Stimulated activated naive B cell treated with anti-CD40 and anti-IgM and Interleukin-4, amounts not matched to agents 10 μg/mL and 1 μg/mL and 100 μg/mL, for 72 hours (primary cell): ENCODE measurements at places on chromosomes 1 and 21.
A peak's percentile ranks its signal among the peaks of the same experiment; 100 is the strongest.

GRCh38 chr1:235939480-235939775, 72.7 kb upstream of the LYST start:
- peaks cover 11% of the 10 kb centered on the region for H3K36me3 ChIP-seq
- H3K27me3 ChIP-seq: no peaks in the 10 kb centered on the region
- peak overlapping the region; percentile 28 for H3K4me3 ChIP-seq
- peak overlapping the region; percentile 83 for H3K27ac ChIP-seq

DNA sequence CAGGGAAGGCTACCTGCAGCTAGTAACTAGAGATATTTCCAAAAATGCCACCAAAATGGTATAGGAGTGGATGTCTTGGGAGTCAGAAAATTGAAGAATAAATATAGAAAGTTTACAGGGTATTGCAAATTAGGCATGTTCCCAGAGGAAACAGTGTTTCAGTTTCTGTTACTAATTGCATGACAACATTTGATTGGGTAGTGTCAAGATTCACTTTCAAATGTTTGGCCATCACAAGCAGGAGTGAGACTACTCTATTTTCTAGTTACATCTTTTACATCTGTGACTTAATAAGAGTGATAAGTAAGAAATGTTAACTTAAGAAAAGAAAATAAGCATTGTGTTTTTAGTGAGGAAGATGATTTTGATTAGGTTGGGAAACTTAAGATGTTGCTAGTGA, 30.2 kb downstream of the AMY1C start:
- H3K4me1 ChIP-seq: peaks cover 8% of the 10 kb centered on the region
- no peaks in the 10 kb centered on the region for H3K36me3 ChIP-seq
- no peaks in the 10 kb centered on the region for H3K27me3 ChIP-seq
- DNase-seq: no peak

DNA sequence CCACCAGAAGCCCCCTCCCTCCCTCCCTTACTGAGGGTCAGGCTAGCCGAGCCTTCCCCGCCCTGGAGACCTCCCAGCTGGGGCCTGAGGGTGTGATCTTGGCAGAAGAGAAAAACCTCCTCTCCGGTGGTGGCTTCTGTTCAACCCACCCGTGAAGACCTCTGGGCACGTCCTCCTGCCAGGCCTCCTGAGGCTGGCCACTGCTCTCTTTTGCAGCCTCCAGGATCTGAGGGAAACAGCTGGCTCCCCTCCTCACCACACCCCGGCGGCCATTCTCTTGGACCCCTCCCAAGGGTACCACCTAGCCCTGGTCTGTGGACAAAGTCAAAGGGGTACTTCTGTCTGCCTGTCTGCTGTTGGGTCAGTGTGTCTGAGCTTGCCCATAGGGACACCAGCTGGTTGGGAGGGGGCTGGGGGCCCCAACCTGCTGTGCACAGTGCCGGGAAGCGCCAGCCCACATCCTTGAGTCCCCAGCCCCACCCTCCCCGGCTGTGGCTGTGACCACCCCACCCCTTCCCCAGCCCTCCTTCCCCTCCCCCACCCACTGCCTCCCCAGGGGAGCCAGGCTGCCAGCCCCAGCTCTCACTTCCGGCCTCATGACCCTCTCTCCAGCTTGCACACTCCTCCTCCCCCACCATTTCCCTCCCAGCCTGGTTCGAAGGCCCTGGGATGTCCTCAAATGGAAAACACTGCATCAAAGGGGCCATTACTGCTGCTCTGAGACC, 48.1 kb downstream of the AHDC1 start:
- DNase-seq: no peak
- no peaks in the 10 kb centered on the region for H3K27me3 ChIP-seq
- peak overlapping the region; percentile 11 for H3K4me3 ChIP-seq
- peaks cover 11% of the 10 kb centered on the region for H3K36me3 ChIP-seq
- peaks cover 28% of the 10 kb centered on the region for H3K4me1 ChIP-seq
- H3K27ac ChIP-seq: peak overlapping the region; percentile 89

DNA sequence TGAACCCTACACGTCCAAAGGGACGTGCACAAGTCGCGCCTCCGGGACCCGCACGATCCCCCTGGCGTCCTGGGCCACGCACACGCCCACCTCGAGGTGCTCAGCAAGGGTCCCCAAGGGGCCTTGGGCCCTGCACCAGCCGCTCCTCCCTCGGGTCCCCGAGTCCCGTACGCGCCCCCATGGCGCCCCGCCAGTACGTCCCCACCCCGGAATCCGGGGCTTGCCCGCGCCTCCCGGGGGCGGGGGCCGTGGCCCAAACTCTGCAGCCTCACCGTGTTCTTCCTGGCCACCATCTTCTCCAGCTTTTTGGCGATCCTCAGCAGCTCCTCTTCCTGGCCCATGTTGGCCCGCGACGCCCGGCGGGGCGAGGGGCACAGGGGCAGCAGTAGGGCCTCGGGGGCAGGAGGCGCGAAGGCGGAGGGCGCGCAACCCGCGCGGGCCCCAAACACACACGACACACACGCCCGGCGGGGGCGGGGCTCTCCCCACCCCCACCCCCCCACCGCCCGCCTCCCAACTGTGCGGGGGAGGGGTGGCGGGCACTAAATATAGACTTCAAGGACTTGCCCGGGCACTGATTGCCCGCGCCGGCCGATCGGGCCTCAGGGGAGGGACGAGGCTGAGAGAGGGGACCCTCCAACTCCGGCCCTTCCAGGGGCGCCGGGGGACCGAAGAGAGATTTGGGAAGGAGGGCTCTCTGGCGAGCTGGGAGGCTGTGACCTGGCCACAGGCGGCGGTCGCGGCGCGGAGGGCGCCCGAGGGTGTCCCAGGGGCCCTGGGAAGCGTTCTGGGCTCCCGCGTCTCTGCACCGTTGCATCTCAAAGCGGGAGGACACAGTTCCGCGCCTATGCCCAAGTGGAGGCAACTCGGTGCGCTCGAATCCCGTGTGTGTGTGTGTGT, at the start of gene TCEA3:
Gene TCEA3, minus strand, starts transcription at position 456 of the 900 bp plus-strand sequence. Its CDS starts 115 bp downstream, at position 341.
- H3K4me3 ChIP-seq: peak within 1 kb of the TSS; percentile 86
- no peak within 1 kb of the TSS for H3K27ac ChIP-seq
- no peak for DNase-seq
- H3K27me3 ChIP-seq: peaks cover 74% of the 10 kb centered on the region
- no peaks in the 10 kb centered on the region for H3K36me3 ChIP-seq

DNA sequence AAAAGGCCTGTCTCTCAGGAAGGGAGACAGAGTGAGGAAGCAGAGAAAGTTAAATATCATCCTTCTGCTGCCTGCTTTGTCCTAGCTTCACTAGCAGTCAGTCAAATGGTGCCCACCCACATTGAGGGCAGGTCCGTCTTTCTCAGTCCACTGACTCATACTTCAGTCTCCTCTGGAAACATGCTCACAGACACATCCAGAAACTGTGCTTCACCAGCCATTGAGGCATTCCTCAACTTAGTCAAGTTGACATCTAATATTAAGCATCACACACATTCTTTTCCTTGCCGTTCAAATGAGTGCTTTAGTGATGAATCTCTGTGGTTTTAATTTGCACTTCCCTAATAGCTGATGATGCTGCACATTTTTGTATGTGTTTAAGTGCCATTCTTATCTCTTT, 777.8 kb upstream of the PRMT6 start:
- no peaks in the 10 kb centered on the region for H3K4me1 ChIP-seq
- H3K36me3 ChIP-seq: no peaks in the 10 kb centered on the region
- no peak for DNase-seq
- H3K4me3 ChIP-seq: no peak overlapping the region
- no peaks in the 10 kb centered on the region for H3K27me3 ChIP-seq

- H3K36me3 ChIP-seq: no peaks in the 10 kb centered on the region
- no peak for DNase-seq
- no peak overlapping the region for H3K4me3 ChIP-seq
- H3K27ac ChIP-seq: no peak overlapping the region
- H3K27me3 ChIP-seq: peaks cover 26% of the 10 kb centered on the region
Observed at GRCh38 chr1:54012863-54013262, 5.1 kb downstream of the LDLRAD1 start.

- H3K36me3 ChIP-seq: peaks cover 2% of the 10 kb centered on the region
- DNase-seq: no peak
- H3K4me1 ChIP-seq: peaks cover 54% of the 10 kb centered on the region
- peaks cover 10% of the 10 kb centered on the region for H3K27me3 ChIP-seq
Observed at GRCh38 chr21:41932576-41933312, 21.1 kb downstream of the C2CD2 start.

GRCh38 chr1:210796421-210796820, 337.5 kb downstream of the KCNH1 start:
- no peaks in the 10 kb centered on the region for H3K36me3 ChIP-seq
- H3K4me1 ChIP-seq: no peaks in the 10 kb centered on the region
- H3K27me3 ChIP-seq: peaks cover 13% of the 10 kb centered on the region
- no peak for DNase-seq
- H3K4me3 ChIP-seq: no peak overlapping the region

DNA sequence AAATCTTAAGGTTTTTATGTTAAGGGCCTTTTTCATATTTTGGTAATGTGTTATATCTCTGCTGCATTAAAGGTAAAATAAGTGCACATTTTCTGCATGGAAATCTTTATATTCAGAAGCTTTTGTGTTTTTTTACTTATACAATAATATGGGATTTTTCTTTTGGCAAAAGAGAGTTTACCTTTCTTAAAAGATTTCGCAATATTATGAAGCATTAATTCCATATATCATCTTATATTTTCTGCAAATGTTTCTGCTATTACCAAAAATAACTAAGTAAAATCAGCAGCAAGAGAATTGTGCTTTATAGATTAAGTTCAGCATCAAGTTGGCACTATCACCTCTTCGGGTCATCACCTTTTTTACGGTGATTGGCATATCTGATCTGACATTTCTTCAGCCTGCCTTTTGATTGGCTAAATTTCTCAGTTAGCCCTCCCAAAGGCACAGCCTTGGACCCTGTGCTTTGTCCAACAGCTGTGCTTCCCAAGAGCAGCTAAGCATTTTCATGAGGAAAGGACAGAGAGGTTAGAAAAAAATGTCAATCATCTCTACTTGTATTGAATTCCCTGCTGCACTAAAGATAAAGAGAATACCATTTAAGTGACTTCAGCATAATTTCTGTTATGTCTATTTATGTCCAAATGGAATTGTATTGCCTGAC, 767.1 kb upstream of the PRMT6 start:
- no peak overlapping the region for H3K27ac ChIP-seq
- H3K4me3 ChIP-seq: no peak overlapping the region
- no peaks in the 10 kb centered on the region for H3K27me3 ChIP-seq
- no peak for DNase-seq

DNA sequence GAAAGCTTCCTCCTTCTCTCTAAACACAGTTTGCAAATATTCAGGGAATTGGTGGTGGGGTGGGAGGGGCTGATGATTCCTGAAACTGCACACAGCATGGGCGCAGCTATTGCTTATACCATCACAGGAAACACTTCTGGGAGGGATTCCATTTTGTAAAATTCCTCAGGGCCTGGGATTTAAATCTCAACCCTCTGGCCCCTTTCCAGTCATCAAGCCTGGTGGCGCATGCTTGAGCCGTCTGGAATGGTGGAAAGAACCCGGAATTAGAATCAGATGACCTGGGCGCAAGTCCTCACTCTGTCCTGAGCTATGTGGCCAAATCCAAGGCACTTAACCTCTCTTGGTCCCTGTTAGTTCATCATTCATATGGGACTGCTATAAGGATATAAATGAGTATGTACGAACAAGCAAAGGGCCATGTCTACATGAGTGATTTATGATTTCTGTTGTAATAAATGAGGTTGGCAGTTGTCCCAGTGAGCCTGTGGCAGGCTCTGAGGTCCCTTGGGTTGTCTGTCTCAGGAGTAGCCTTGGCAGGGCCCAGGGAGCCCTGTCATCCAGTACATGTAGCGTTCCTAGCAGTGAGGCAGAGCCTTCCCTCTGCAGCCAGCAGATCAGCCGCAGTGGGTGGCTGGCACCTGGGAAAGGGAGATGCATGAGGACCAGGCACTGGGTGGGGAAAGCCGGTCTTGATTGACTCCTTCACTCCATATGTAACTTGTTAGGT, 72.0 kb downstream of the MAN1C1 start:
- H3K27me3 ChIP-seq: peaks cover 14% of the 10 kb centered on the region
- no peak overlapping the region for H3K27ac ChIP-seq
- H3K4me1 ChIP-seq: no peaks in the 10 kb centered on the region

- DNase-seq: no peak
- peaks cover 5% of the 10 kb centered on the region for H3K27me3 ChIP-seq
- H3K4me1 ChIP-seq: no peaks in the 10 kb centered on the region
- H3K36me3 ChIP-seq: no peaks in the 10 kb centered on the region
- no peak overlapping the region for H3K27ac ChIP-seq
Observed at GRCh38 chr1:232532901-232533300, 97.0 kb downstream of the SIPA1L2 start.

GRCh38 chr1:164583196-164583595, 24.2 kb downstream of the PBX1 start:
- no peak overlapping the region for H3K4me3 ChIP-seq
- DNase-seq: no peak
- H3K4me1 ChIP-seq: no peaks in the 10 kb centered on the region
- H3K36me3 ChIP-seq: no peaks in the 10 kb centered on the region

GRCh38 chr1:51622455-51622913, 5.6 kb downstream of the OSBPL9 start:
- no peaks in the 10 kb centered on the region for H3K36me3 ChIP-seq
- H3K4me3 ChIP-seq: no peak overlapping the region
- H3K27me3 ChIP-seq: no peaks in the 10 kb centered on the region
- no peak for DNase-seq

DNA sequence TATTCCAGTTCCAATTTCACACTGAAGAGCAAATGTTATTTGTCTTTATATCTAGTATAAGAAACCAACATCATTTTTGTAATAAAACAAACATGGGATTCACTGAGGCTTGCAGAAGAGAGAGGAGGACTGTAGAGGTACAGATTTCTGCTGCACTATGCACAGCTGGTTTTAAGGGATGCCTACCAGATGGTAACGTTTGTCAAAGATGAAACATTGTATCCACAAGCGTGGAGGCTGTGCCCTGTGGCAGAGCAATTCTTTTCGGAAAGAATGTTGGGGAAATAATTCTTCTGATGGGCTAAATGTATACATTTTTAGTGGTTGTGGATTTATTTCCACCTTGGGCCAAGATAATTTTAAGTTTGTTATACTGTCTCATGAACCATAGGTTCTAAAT, 272.4 kb downstream of the DUSP10 start:
- DNase-seq: no peak
- H3K4me1 ChIP-seq: no peaks in the 10 kb centered on the region
- H3K36me3 ChIP-seq: no peaks in the 10 kb centered on the region
- H3K27ac ChIP-seq: no peak overlapping the region
- H3K27me3 ChIP-seq: peaks cover 32% of the 10 kb centered on the region

- H3K4me1 ChIP-seq: peaks cover 76% of the 10 kb centered on the region
- H3K4me3 ChIP-seq: no peak overlapping the region
- peak overlapping the region; percentile 86 for H3K27ac ChIP-seq
- H3K36me3 ChIP-seq: no peaks in the 10 kb centered on the region
Observed at GRCh38 chr1:32983020-32983419, 18.4 kb upstream of the RNF19B start.

DNA sequence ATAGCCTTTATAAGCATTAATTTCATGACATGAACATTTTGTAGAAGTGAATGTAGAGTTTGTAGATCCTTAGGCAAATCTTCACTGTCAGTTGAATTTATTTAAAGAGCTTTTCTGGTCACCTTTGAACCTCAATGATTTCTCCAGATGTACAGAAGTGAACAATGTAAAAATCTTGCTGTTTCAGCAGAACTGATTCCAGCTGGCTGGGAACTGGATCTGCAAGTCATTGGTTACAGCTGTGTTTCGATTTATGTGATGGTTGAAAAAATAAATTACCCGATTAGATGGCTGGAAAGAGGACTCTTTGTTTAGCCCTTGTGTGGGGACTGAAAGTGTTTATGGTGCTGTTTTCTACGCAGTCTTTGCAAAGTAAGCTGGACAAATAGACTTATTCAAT, 849.8 kb downstream of the USP25 start:
- H3K4me3 ChIP-seq: no peak overlapping the region
- H3K36me3 ChIP-seq: no peaks in the 10 kb centered on the region
- H3K27me3 ChIP-seq: no peaks in the 10 kb centered on the region
- H3K4me1 ChIP-seq: no peaks in the 10 kb centered on the region
- no peak overlapping the region for H3K27ac ChIP-seq
- no peak for DNase-seq
